CD8-positive, alpha-beta memory T cell (primary cell): ENCODE measurements at places on chromosomes 3 and 15. TPM values are rescaled to one million over a fixed set of nuclear protein-coding genes. Genes with fewer than 3 reads are reported as not detected.

DNA sequence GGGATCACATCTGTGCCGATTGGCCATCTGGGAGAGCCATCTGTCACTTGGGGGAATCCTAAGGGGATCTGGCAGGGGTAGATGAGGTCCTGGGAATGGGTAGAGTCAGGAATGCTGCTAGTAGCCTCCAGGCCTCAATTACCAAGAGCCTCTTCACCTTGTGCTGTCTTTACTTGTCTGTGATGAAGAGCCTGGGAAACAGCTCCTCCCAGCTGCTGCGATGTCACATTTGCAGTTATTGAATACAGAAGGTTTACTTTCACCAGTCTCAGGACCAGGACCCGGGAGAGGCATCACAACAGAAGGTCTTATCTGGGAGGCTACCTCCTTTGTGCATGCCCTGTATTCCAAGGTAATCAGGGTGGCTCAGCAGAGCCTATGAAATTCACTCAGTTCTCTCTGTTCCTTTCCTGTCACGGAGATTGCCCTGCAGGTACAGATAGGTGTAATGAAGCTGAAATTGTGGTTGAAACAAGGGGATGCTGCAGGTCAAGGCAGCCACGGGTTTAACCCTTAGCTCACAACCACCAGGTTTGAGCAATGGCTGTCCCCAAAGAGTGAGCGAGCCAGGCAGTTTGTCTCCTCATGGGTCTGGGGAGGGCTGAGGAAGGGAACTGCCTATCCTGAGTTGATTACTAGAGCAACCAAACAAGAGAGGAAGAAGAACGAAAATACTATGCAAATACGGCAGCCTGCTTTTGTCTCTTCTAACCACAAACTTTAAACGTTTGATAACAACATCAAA, 298.9 kb upstream of the RORA start:
- DNase-seq = no peak

Gene NT5DC2
- 80.3 TPM for total RNA-seq

DNA sequence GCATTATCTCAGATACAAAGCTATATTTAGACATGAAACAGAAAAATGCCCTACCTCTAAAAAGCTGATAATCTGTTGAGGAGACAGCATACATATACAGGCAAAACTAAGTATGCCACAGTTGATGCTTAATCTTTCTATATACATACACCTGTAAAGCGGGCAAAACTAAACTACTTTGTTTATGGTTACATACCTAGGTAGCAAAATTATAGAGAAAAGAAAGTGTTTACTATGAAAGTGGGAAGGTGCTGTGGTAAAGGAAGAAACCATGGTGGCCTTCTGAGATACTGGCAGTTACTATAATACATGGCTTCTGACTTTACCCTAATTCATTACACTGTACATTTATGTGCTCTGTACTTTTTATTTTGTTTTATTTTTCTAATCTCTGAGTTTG, 36.0 kb upstream of the NR1I2 start:
- no peak for DNase-seq

- no peak for DNase-seq
Measured at GRCh38 chr15:49987896-49988295, 131.1 kb downstream of the ATP8B4 start.

GRCh38 chr3:126364130-126364695, 7.0 kb upstream of the KLF15 start:
- no peak for DNase-seq

GRCh38 chr3:134737516-134737915, 57.5 kb upstream of the EPHB1 start:
- DNase-seq = no peak

Gene SLC2A2
- total RNA-seq = not detected

- no peak for DNase-seq
Measured at GRCh38 chr3:104596551-104596950, 770.2 kb upstream of the ALCAM start.

DNA sequence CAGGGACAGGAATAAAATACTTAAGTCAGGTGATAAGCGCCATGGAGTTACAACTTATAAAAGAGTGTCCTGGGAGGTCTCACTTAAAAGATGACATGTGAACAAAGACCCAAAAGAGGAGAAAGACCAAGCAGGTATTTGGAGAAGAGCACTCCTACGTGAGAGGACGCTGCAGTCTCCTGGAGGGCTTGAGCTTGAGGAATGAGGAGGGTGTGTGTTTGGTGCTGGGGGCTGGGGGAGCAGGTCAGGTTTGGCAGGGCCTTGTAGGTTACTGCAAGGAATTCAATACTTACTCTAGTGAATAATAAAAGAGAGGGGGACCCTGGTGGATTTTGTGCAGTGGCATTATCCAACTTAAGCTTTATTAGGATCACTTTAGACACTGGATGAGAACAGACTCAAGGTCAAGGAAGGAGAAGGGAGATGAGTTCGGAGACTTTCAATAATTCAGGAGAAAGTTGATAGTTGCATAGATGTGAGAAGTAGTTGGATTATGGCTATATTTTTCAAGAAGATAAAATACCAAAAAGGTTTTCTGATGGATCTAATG, 32.4 kb downstream of the TNIK start:
- no peak for DNase-seq

Gene CFAP44
- 5.3 TPM for total RNA-seq

Gene GJD2
- not detected for total RNA-seq

Gene CSTA
- total RNA-seq = 0.31 TPM

- no peak for DNase-seq
Measured at GRCh38 chr3:8768364-8769087, 887 bp downstream of the OXTR start.

Gene FAM3D
- not detected for total RNA-seq

- DNase-seq = no peak
Measured at GRCh38 chr3:21508246-21508645, 242.8 kb downstream of the ZNF385D start.

GRCh38 chr3:173938616-173939015, 541.1 kb downstream of the NLGN1 start:
- DNase-seq = no peak

- no peak for DNase-seq
Measured at GRCh38 chr3:108381529-108382140, 85.3 kb downstream of the HHLA2 start.

DNA sequence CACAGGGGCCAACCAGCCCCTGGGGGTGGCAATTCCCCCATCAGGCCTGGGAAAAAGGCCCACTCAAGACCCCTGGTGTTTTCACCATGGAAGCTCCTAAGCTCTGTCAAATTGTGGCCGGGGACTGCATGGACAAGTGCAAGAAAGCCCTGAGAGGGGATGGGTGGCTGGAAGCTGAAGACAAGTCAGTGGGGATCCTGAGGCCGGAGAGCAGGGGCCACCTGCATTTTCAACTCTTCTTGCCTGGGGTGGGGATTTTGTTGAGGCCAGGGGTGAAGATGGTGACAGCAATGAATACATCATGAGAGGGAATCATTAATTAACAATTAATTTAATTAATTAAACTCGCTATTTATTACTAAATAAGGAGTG, 33.9 kb downstream of the FEM1B start:
- DNase-seq = no peak

Gene UROC1
- total RNA-seq = not detected

DNA sequence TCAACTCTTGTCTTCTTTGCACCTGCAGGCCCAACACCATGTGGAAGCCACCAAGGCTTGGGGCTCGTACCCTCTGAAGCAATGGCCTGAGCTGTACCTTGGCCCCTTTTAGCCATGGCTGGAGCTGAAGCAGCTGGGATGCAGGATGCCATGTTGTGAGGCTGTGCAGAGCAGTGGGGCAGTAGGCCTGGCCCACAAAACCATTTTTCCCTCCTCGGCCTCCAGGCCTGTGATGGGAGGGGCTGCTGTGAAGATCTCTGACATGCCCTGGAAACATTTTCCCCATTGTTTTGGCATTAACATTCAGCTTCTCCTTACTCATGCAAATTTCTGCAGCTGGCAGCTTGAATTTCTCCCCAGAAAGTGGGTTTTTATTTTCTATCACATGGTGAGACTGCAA, 58.5 kb downstream of the DPH6 start:
- no peak for DNase-seq

Gene MYO5C
- 0.18 TPM for total RNA-seq

DNA sequence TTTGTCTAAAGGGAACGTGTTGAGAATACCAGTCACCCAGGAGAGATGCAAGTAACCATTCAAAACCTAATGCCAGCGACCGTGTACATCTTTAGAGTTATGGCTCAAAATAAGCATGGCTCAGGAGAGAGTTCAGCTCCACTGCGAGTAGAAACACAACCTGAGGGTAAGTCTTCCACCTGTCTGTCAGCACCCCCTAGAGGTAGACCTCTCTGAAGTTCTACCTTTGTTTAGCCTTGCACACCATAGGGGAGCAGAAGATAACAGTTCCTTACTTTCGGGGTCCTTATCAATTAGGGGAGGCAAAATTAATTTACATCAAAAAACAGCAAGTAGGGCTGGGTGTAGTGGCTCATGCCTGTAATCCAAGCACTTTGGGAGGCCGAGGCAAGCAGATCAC, 124.4 kb downstream of the HCN4 start:
- DNase-seq = no peak

DNA sequence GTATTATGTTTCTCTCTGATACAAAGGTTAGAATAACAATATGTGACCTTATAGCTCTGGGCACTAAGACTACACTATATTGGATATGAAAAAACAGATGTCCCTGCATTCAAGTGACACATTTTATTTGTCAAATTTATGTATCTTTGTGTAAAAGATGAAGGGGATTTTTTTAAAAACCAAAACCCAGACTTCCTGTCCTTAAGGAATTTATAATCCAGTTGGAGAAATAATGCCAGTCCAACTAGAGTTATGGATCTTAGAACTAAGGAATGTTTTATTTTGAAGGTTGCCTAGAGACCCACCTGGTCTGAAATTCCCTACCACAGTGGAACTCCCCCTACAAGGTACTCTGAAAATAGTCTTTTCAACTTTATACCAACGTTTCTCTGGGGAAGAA, 33.3 kb upstream of the PIK3CB start:
- DNase-seq = no peak

DNA sequence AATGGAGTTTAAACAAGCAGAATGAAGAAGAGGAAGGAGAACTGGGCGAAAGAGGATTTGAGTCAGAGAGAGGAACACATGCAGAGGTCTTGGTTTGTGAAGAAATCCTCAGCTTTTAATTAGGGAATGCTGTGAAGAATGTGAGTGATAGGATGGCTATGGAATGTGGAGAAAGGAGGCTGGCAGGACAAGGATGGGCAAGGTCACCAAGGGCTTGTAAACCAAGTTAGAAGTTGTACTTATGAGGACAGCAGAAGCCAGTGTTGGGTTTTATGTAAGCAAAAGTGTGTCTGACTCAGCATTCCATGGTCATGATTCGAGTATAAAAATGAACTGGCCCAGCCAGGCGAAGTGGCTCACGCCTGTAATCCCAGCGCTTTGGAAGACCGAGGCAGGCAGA, 60.0 kb upstream of the IL12A start:
- no peak for DNase-seq

GRCh38 chr15:26634319-26634718, 138.5 kb downstream of the GABRB3 start:
- DNase-seq = no peak

- DNase-seq = no peak
Measured at GRCh38 chr3:31469385-31469784, 63.3 kb upstream of the STT3B start.

Gene SPINK8
- total RNA-seq = not detected

GRCh38 chr3:12186046-12186445, 27.3 kb upstream of the TIMP4 start:
- no peak for DNase-seq
